ENCODE measurements at places on chromosomes 12 and 14.

DNA sequence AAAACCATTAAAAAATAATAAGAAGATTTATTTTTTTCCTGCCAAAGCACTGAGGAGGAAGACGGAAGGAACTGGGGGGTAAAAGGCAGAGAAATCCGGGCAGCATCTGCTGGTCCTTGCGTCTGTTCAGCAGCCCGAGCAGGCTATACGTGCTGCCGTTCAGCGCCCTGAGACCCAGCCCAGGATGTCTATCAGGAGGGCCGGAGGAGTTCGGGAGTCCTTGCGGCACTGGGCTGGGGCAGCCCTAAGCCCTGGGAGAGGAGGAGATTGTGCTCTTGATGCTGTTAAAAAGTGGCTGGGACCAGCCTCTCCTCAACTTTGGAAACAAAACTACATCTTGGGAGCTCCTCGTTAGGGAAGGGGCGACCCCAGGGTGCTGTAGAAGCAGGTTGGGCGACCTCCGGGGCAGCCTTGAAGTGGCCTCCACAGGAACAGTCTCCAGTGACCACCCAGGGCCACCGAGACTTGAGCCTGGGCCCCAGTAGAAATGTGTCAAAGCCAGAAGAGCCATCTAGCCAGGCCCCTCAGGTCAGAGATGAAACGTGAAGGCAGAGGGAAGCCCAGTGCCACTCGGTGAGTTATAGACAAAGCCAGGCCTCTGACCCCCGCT is 14.3 kb downstream of the PGF start:
- no peak for DNase-seq

DNA sequence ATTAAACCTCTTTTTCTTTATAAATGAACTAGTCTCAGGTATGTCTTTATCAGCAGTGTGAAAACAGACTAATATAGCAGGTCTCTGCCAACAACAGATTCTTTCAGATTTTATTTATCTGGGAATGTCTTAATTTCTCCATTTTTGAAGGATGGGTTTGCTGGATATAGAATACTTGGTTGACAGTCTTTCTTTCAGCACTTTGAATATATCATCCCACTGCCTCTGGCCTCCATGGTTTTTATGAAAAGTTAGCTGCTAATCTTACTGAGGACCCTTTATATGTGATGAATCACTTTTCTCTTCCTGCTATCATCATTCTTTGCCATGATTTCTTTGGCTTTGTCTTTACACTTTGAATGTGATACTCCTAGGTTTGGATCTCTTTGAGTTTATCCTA is 148.0 kb downstream of the ANO6 start:
- no peak for DNase-seq

GRCh38 chr14:54301359-54301758 is 95.4 kb upstream of the CDKN3 start:
- DNase-seq = peak; percentile 1

- DNase-seq = peak; percentile 19
These were observed at the start of gene CCDC63 for GRCh38 chr12:110846615-110847566. TSS of gene CCDC63 (plus strand) at chr12:110846987. CDS start at chr12:110852955, 5,968 bp downstream.

DNA sequence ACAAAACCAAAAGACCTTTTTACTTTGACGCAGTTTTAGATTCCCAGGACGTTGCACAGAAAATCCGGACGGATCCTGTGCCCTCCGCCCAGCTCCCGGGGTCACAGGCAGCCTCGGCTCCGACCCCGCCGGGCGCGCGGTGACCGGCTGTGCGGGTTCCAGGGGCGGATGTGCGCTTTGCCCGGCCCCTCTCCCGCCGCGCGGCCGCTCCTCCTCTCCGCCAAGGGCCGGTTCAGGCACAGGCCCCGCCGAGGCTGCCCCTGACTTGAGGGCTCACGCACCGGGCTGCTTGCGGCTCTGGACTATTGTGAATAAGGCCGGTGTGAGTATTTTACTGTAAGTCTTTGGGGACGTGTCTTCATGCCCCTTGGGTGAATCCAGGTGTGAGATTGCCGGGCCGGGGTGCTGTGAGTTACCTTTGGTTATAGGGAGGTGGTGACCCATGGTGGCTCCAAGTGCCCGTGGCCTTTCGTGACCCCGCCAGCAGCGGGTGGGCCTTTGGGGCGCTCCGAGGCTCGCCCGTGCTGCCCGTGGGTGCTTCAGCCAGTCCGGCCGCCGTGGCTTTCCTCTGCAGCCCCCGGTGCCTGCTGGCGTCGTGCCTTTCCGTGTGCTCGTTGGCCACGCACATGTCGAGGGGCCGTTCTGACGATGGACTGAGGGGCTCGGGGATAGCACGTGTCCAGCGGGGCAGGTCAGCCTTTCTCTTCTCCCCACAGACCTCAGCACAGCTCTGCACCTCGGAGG is 45.9 kb downstream of the NOC4L start:
- DNase-seq = no peak

GRCh38 chr12:54581412-54581811 is 7.0 kb downstream of the PPP1R1A start:
- no peak for DNase-seq

GRCh38 chr14:35416108-35416750 is 11.7 kb upstream of the NFKBIA start:
- DNase-seq = peak; percentile 86

- DNase-seq = no peak
These were observed 187.6 kb downstream of the RMST start for GRCh38 chr12:97650242-97650641.

DNA sequence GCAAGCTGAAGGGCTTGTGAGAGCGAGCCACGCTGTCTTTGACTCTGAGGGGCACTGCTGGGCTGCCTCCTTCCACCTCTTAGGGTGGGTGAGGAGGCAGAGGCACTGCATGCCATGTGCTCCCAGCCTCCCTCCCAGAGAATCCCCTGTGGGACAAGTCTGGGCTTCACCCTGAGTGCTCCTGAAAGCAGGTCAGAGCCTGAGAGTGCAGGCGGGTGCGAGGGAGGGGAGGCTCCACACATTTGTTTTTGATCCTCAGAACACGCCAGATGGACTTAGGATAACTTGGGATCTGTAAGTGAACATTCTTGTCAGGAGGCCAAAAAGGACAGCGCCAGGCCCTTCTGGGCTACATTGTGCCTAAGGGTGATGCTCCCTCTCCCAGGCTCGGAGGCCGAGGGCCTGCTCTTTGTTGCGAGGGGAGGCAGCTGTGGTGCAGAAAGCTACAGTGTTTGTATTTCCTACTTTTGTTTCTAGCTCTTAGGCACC is 155.4 kb downstream of the TMX1 start:
- DNase-seq = no peak

DNA sequence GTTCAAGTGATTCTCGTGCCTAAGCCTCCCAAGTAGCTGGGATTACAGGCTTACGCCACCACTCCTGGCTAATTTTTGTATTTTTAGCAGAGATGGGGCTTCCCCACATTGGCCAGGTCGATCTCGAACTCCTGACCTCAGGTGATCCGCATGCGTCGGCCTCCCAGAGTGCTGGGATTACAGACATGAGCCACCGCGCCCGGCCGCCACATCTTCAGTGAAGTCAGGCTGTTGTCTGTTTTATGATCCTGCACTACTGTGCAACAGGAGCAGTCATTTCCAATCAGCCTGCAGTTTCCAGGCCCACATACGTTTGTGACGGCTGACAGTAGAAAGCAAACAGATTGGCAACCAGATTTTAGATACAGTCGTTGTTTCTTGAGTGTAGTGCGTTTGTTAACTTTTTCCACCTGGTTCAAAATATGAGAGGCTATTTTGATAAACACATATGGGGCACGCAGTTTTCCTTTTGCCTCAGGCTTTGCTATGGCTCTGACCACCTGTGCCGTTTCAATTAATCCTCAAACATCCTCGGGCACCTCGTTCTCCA is 74.8 kb downstream of the LGMN start:
- DNase-seq = no peak

DNA sequence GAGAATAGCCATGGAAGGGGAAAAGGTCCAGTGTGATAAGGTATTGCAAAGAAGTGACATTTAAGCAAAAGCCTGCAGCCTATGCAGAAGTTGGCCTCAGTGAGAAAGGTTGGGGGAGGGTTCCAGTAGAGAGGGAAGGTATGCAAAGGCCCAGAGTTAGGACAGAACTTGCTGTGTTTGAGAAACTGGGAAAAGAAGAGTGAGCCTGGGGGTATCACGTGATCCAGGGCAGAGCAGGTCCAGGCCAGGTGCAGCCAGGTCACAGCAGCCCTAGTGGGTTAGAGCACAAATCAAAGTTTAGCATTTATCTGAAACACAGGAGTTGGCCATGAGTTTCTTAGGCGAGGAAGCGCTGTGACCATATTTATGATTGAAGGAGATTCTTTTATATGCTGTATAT is 1.6 kb downstream of the SERPINA5 start:
- DNase-seq = no peak

- no peak for DNase-seq
These were observed 696.6 kb downstream of the DIO2 start for GRCh38 chr14:79514700-79515099.

DNA sequence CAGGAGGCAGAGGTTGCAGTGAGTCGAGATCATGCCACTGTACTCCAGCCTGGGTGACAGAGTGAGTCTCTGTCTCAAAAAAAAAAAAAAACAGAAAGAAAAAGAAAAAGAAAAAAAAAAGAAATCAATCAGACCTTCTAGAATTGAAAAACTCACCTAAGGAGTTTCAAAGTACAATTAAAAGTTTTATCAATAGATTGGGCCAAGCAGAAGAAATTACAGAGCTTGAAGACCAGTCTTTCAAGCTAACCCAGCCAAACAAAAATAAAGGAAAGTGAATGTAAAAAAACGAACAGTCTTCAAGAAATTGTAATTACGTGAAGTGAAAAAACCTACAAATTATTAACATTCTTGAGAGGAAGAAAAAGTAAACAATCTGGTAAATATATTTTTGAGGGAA is 93.0 kb downstream of the IPO8 start:
- no peak for DNase-seq

DNA sequence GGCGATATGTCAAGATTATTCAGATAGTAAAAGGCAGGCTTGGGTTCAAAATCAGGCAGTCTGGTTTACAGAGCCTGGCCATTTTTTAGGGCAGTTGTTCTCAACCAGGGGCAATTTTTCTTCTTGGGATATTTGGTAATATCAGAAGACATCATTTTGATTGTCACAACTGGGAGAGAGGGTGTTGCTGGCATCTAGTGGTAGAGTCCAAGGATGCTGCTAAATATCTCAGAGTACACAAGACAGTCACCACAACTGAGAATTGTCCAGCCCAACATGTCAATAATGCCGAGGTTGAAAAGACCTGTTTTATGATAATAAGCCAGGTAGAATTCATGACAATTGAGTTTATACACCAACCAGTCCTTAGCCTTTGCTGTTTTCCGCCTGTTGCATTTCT is 733.9 kb downstream of the NRXN3 start:
- no peak for DNase-seq

DNA sequence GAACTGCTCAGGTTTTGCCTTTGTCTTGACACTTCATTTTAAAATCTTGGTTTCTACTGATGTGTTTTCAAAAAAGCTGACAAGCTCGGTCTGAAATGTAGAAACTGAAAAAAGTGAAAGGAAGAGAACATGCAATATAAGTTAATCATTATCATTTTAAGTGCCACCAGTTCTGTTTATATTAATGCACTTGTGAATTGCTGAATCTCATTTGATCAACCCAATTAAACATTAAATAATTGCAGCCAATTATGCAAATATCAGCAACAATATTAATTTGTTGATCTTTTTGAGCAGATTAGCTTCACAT is 133.8 kb downstream of the BCAT1 start:
- no peak for DNase-seq

- DNase-seq = no peak
These were observed 130.9 kb upstream of the PLEKHA5 start for GRCh38 chr12:18998343-18999261.

DNA sequence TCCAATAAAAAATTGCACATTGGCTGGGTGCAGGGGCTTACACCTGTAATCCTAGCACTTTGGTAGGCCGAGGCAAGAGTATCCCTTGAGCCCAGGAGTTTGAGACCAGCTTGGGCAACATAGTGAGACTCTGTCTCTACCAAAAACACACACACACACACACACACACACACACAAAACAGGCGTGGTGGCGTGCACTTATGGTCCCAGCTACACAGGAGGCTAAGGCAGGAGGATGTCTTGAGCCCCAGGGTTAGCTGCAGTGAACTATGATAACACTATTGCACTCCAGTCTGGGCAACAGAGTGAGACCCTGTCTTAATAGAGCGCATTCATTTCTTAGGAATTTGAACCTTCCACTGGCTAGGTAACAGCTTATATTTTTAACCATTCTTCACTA is 42.9 kb upstream of the BICD1 start:
- no peak for DNase-seq

DNA sequence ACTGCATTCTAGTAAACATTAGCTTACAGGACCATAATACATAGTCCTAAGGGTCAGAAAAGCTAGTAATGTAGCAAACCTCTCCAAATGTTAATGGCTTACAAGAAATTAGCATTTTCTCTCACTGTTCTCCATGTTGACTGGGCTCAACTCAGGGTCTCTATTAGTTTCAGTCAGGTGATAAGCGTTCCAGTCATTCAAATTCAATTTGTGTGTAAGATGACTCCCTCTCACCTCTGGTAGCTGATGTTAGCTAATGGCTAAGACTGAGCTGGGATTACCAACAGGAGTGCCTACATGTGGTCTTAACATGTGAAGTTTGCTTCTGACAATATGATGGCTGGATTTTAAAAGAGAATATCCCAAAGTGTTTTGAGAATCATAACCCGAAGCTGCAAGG is 630.5 kb upstream of the USP15 start:
- DNase-seq = no peak

- DNase-seq = no peak
These were observed 121.0 kb downstream of the SCARB1 start for GRCh38 chr12:124742678-124743077.

- DNase-seq = no peak
These were observed 3.7 kb downstream of the ARHGDIB start for GRCh38 chr12:14957551-14958168.

- no peak for DNase-seq
These were observed 44.5 kb downstream of the MVK start for GRCh38 chr12:109618082-109618481.

DNA sequence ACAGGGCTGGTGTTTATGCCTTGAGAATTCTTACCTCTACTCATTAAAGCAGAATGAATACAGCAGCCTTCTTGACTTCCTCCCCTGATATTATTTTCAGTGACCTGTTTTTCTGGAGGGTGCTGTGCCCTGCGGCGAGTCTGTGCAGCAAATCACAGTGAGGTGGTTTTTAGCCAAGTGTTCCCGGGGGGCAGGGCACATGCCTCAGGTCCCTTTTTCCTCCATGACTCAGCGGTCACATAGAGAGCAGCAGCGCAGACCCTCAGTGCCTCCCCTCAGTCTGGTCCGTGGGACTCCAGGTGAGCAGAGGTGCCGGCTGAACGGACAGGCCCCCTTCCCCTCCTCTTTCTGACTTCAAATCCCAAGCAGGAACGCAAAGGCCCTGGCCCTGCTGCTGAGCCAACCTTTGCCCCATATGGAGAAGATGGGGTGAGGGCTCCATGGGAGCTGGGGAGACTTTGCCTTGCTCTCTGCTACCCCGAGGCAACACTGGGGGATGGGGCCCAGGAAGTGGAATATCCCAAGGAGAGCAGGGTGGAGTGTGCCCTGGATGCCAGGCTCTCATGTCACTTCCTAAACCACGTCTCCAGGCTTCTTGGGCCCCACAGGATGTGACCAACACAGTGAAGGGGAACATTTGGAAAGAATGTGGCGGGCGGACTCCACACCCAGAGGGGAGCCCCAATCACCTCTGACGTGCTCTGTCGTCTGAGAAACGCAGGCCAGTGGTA is 90.0 kb downstream of the DHRS2 start:
- no peak for DNase-seq

- no peak for DNase-seq
These were observed 109.3 kb downstream of the NAV3 start for GRCh38 chr12:77940011-77940423.
